ENCODE measurements at places on chromosomes 2 and 18. TPM values are rescaled to one million over a fixed set of nuclear protein-coding genes. Genes with fewer than 3 reads are reported as not detected.

MBP gene
- total RNA-seq: 18.1 TPM

CLK1 gene
- 273 TPM for total RNA-seq

CYRIA gene
- 20.7 TPM for total RNA-seq

CSRNP3 gene
- 0.51 TPM for total RNA-seq

REG1A gene
- total RNA-seq: not detected

ATP8B1 gene
- total RNA-seq: 14.3 TPM

TSHZ1 gene
- total RNA-seq: 10.4 TPM

CHRND gene
- total RNA-seq: not detected

LIMS4 gene
- total RNA-seq: 3.8 TPM

ZNF236 gene
- total RNA-seq: 13.8 TPM

CD302 gene
- total RNA-seq: 198 TPM

TMEM182 gene
- total RNA-seq: 1.7 TPM

ADRA2B gene
- 0.66 TPM for total RNA-seq

SULT1C2 gene
- total RNA-seq: 0.51 TPM

MCM6 gene
- total RNA-seq: 11.2 TPM

KYNU gene
- total RNA-seq: 3.4 TPM

PCARE gene
- 0.66 TPM for total RNA-seq

RNF25 gene
- 13.4 TPM for total RNA-seq

DSG1 gene
- total RNA-seq: not detected

MAP3K19 gene
- total RNA-seq: not detected

OTOS gene
- not detected for total RNA-seq

Measured in subcutaneous adipose tissue (tissue), 4 donors.